ENCODE measurements at places on chromosomes 13 and 19.

DNA sequence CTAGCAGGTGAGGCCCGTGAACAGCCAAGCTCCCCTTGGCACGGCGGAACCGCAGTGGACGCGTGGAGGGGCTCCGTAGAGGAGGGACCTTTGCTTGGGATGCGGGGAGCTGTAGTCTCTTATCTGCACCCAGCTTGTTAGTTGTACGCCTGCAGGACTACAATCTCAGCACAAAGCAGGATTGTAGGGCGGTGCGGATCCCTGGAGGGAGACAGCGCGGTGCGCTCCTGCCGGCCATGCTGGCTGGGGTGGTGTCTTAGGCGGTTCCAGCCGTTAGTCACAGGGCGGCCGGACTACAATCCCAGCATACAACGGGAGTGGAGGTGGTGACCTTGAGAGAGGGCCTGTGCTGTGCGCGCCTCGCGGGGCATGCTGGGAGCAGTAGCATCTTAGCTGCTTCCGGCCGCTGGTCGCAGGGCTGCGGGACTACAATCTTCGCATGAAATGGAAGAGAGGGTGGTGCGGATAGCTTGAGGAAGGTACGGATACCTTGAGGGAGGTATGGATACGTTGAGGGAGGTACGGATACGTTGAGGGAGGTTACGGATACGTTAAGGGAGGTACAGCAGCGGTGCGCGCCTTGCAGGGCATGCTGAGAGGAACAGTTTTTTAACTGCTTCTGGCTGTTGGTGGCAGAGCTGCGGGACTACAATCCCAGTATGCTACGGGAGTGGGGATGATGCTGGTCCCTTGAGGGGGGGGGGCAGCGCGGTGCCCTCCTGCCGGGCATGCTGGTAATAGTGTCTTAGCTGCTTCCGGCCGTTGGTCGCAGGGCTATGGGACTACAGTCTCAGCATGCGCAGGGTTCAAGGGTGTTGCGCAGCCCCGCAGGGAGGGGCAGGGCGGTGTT, 1419.1 kb downstream of the UQCRFS1 start:
- DNase-seq: peak; percentile 87

DNA sequence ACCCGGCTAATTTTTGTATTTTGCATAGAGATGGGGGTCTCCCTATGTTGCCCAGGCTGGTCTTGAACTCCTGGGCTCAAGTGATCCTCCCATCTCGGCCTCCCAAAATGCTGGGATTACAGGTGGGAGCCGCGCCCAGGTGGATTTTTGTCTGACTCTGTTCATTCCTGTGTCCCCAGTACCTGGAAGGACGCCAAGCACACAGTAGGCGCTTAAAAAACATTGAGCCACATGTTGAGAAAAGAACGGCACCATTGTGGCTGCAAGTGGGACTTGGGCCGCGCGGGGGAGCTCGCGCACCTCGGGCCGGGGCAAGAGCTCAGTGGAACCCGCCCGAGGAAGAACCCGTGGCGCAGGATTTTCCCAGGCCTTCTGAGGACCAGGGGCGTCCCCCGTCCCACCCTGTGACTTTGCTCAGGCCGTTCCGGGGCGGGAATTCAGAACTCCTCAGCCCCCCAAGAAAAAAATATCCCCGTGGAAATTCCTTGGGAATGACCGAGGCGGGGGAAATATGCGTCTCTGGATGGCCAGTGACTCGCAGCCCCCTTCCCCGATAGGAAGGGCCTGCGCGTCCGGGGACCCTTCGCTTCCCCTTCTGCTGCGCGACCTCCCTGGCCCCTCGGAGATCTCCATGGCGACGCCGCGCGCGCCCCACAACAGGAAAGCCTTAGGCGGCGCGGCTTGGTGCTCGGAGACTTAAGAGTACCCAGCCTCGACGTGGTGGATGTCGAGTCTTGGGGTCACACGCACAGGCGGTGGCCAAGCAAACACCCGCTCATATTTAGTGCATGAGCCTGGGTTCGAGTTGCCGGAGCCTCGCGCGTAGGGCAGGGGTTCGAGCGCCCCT, 1.4 kb upstream of the ICAM1 start:
- no peak for DNase-seq

- peak; percentile 85 for DNase-seq
Observed at GRCh38 chr19:12884926-12885748, 1.9 kb downstream of the KLF1 start.

- DNase-seq: no peak
Observed at GRCh38 chr13:83953916-83954315, 71.6 kb upstream of the SLITRK1 start.
